ENCODE measurements at places on chromosomes 13 and 19.
A peak's percentile ranks its signal among the peaks of the same experiment; 100 is the strongest.

DNA sequence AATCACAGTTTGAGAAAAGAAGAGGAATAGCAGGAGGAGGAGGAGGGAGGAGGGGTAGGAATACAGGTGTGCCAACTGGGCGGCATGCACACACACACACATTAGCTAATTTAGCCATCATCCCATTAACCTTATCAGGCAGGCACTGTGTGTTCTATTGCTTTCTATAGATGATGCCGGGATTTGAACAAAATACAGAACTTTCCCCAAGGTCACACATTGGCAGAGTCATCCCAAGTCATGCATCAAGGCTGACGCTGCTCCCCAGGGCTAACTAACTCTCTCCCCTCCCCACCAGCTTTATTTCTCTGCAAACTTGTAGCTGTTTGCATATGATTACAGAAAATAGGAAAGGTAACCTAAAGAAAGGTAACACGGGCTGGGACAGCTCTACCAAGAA is 83.0 kb downstream of the NUFIP1 start:
- no peak for DNase-seq

GRCh38 chr19:14772467-14772866 is 5.9 kb downstream of the ADGRE2 start:
- DNase-seq: no peak

DNA sequence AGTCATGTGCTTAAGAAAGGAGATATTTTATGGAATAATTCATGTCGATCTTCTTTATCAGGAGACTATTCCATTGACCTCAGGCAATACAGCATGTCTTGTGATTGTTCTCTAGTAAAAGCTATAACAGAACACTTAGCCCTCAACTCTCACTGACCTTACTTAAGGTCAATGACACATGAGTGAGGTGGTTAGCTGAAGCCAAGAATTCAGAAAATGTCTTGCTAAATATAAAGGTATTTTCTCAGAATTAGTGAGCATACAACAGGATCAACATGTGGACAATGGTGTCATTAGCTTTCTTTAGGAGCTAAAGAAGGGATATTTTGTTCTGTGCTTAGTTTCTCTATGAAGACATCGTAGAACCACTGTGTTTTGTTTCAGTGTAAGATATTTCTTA is 1730.4 kb upstream of the SLC10A2 start:
- DNase-seq: no peak

DNA sequence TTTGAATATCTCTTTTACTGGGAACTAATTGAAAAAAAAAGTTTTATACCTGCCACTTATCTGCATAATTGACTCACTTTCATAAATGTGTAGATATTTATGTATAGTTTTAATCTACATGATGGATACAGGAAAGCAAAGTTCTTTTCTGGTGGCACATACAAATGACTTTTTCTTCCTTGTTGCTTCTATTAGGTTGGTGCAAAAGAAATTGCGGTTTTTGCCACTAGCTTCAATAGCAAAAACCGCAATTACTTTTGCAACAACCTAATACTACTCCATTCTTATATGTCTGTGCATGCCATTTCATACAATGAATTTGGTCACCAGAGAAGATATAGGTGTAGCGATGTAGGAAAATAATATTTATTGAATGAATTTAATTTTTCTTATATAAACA is 344.5 kb upstream of the PCDH20 start:
- no peak for DNase-seq

DNA sequence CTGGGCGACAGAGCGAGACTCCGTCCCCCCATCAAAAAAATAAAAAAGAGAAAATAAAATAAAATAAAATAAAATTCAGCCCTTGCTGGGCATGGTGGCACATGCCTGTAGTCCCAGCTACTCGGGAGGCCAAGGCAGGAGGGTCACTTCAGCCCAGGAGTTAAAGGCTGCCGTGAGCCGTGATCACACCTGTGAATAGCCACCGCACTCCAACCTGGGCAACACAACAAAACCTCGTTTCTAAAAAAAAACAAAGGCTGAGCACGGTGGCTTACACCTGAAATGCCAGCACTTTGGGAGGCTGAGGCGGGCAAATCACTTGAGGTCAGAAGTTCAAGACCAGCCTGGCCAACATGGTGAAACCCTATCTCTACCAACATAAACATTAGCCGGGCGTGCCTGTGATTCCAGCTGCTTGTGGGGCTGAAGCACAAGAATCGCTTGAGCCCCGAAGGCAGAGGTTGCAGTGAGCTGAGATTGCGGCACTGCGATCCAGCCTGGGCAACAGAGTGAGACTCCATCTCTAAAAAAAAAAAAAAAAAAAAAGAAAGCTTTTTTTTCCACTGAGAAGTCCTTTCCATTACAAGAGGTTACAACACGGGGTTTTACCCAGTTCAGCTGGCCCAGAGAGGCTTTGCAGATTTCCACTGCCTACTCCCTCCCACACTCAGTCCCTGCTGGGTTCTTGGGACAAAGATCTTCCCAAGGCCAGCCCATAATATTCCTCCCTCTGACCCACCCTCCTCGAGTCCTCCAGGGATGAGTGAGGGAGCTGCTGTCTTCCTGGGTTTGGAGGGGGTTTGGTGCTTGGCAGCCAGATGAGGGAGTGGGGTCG is 6.4 kb downstream of the ANGPTL4 start:
- no peak for DNase-seq

DNA sequence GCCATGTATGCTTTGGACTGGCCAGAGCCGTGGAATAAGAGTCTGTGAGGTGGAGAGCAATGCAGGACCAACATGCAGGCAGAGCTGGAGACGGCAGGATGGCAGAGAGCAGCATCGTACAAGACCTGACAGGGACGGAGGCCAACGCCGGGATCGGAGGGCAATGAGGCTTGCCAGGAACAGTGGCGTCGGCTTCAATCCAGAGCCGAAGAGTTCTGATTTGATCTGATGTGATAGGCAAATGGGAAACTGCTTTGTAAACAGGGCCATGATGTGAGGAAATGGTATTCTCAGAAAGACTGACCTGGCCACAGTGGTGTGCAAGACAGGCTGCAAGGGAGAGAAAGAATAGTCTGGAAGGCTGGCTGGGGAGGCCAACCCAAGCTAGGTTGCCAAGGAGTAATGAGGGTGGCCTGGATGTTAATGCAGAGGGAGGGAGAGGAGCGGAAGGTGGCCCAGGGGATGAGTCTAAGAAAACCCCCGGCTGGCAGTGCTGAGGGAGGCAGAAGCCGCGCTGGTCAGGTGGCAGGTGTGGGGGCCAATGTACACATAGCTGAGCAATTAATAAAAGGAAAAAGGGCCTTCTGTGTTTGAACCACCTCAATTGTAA is 26.7 kb downstream of the RCBTB2 start:
- peak; percentile 12 for DNase-seq

- peak; percentile 39 for DNase-seq
Observed at GRCh38 chr19:13974073-13974472, 21.8 kb downstream of the DCAF15 start.

GRCh38 chr19:3620145-3620816 is 6.3 kb downstream of the CACTIN start:
- no peak for DNase-seq

DNA sequence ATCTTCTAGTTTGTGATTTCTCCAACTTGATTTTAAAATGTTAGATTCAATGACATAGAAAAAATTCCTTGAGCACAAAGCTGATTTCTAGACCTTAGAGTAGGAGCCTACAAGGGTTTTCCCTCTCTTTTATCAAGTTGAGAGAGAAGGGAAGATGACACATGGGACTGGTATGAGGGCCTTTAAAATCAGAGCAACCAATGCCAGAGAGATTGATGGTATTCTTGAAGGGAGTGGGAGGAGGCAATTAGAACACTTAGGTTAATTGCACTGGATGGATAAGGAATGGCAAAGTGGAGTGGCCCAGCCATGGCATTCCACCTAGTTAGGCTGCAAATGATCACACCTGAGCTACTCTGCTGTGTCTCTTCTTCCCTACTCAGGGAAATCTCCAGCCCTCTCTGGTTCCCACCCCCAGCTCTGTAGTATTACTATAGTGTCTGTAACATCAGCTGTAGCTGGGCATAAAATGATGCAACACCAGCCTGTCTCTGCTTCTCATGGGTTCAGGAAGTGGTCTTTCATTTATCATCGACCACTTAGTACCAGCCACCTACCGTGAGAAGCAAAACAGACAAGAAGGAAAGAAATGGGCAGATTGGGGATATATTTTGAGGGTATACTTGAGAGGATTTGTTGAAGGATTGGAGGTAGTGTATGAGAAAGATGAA is 333.6 kb downstream of the DLEU7 start:
- no peak for DNase-seq

- peak; percentile 63 for DNase-seq
Observed at GRCh38 chr13:95677564-95678266, 776 bp downstream of the DNAJC3 start.

GRCh38 chr13:103410002-103410401 is 343.8 kb upstream of the SLC10A2 start:
- peak; percentile 49 for DNase-seq

DNA sequence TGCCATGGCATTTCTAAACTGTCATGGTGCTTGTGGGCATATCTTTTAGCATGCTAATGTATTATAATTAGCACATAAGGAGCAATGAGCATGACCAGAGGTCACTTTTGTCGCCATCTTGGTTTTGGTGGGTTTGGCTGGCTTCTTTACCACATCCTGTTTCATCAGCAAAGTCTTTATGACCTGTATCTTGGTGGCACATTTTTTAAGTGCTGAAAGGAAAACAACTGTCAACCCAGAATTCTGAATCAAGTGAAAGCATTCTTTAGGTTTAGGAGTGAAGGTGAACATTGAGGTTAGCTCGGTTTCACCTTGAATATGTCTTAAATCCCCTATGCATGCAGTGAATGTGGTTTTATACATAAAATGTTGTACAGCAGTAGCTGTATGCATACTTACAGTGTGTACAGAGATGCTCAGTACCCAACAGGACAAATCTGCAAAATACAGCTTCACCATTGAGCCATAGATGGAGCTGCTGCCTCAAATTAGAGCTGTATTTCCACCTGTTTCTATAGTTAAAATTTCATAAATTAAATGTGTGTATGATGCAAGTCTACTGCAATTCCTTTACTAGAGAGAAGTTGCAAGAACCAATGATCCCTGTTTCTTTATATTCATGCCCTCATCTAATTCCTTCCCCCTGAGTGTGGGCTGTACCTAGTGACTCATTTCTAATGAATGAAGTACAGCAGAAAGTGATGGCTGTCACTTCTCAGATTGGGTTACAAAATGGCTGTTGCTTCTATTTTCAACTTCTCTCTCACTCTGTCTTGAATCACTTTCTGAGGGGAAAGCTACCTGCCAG is 25.2 kb upstream of the IGSF23 start:
- DNase-seq: no peak

GRCh38 chr13:73937441-73937840 is 196.8 kb downstream of the KLF12 start:
- DNase-seq: no peak

GRCh38 chr19:13281567-13282291 is 131.5 kb downstream of the IER2 start:
- no peak for DNase-seq

- DNase-seq: no peak
Observed at GRCh38 chr19:54201980-54202379, 1.3 kb downstream of the RPS9 start.

GRCh38 chr13:77530875-77531274 is 4.6 kb upstream of the SCEL start:
- no peak for DNase-seq

DNA sequence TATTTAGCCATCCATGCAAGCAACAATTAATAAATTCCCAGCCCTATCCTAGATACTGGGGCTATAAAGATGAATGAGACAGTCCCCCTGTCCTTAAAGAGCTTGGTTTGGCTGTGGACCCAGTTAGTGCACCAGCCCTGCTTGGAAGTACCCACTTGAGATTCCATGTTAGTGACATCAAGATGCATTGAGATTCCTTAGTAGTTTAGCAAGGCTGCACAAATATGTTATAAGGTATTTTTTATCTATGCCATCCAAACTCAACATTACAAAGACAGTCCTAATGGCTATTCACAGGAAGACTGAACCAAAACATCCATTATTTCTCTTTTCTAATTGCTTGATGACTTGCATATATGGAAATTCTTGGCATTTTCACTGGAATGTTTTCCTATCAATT is 48.8 kb upstream of the RAP2A start:
- DNase-seq: no peak

DNA sequence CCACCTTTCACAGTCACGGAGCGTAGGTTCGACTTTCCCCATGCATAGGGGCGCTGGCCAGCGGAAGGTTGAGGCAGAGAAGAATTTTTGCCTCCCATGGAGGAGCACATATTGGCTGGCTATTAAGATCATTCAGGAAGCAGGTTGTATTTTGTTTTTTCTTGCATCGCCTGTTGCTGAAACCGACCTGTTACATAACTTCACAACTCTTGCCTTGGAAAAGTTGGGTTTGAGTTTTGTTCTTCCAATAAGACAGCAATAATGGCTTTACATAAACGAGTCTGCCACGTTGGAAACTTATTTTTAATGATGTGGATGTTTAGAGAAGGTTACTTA is 1.4 kb downstream of the UPF1 start:
- DNase-seq: no peak

DNA sequence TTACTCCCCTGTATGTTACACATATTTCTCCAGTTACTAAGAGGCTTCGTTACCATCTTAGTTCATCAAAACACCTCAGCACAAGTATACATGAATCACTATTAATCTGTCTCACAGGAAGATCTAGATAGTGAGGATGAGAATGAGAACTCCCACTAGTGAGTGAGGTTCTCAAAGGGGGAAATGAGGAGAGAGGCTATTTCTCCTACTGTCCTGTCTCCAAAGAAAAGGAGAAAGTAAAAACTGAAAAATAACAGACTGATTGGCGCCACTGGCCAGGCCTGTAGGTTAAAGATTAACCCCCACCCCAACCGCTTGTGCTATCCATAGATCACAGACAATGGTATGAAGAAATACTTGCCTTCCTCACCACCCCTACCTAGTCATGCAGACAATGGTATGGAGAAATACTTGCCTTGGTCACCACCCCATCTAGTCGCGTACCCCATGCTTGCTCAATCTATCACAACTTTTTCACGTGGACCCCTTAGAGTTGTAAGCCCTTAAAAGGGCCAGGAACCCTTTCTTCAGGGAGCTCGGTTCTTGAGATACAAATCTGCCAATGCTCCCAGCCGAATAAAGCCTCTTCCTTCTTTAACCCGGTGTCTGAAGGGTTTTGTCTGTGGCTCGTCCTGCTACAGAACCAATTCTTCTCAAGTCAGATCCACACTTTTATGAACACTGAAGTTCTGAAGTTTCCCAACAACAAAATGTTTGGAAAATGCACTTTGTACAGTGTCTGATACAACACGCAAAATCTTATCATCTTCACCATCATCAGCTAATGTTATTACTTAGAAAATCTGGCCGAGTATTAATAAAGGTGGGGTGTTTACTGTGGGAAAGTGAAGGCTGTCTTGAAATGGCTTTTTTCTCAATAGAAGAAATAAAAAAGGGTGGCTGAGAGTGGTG is 598.1 kb downstream of the UQCRFS1 start:
- no peak for DNase-seq

- no peak for DNase-seq
Observed at GRCh38 chr19:6925386-6925785, 38.0 kb downstream of the ADGRE1 start.

DNA sequence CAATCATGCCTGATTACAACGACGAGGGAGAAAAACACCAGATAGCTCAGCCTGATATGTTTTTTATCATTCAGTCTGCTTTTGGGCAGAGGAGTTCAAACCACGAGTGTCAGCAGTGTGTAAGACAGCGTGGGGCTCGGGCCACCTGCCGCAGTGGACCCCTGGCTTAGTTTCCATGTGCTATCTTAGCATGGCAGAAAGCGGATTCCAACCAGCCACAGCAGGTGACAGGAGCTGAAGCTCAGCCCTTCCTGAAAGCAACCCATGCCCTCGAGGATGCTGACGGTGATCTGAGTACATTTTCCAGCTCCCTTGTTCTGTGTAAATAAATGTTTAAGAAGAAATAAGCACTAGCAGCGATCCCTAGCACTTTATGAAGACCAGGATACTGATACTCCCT is 32.2 kb upstream of the MBNL2 start:
- DNase-seq: peak; percentile 40
